ENCODE measurements at places on chromosomes 5 and 9. TPM values are rescaled to one million over a fixed set of nuclear protein-coding genes. Genes with fewer than 3 reads are reported as not detected.

Gene VAV2
- total RNA-seq, result 33.2 TPM

Gene CDC26
- 22.0 TPM for total RNA-seq

Gene SPOCK1
- total RNA-seq, result 0.27 TPM

Gene PCA3
- total RNA-seq, result not detected

Gene OSMR
- total RNA-seq, result 46.0 TPM

DNA sequence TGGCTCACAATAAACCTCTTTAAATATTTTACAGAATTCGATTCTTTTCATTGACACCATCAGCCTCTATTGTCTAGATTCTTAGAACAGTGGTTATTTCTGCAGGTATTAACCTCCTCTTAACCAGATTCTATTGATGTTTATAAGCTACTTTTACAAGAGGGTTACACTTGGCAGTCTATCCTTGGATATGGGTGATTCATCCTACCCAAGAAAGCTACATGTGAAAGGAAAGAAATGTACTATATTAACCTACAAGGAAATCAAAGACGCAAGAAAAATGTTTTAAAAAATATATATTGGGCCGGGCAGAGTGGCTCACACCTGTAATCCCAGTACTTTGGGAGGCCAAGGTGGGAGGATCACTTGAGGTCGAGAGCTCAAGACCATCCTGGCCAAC is 16.7 kb downstream of the SLC25A25 start:
- H3K27me3 ChIP-seq, result no peaks in the 10 kb centered on the region
- H3K4me1 ChIP-seq, result peaks cover 32% of the 10 kb centered on the region

- no peaks in the 10 kb centered on the region for H3K36me3 ChIP-seq
- peaks cover 44% of the 10 kb centered on the region for H3K4me1 ChIP-seq
- H3K27ac ChIP-seq, result no peak overlapping the region
- H3K27me3 ChIP-seq, result no peaks in the 10 kb centered on the region
- no peak for DNase-seq
These were observed 7.4 kb downstream of the NFIL3 start for GRCh38 chr9:91416096-91416712.

Measured in HCT116 (cell line).